ENCODE measurements at places on chromosomes 12 and 14.

GRCh38 chr14:55711175-55711811, 131.3 kb downstream of the KTN1 start:
- DNase-seq, result no peak

GRCh38 chr12:27198036-27198435, 46.0 kb upstream of the STK38L start:
- DNase-seq, result no peak

DNA sequence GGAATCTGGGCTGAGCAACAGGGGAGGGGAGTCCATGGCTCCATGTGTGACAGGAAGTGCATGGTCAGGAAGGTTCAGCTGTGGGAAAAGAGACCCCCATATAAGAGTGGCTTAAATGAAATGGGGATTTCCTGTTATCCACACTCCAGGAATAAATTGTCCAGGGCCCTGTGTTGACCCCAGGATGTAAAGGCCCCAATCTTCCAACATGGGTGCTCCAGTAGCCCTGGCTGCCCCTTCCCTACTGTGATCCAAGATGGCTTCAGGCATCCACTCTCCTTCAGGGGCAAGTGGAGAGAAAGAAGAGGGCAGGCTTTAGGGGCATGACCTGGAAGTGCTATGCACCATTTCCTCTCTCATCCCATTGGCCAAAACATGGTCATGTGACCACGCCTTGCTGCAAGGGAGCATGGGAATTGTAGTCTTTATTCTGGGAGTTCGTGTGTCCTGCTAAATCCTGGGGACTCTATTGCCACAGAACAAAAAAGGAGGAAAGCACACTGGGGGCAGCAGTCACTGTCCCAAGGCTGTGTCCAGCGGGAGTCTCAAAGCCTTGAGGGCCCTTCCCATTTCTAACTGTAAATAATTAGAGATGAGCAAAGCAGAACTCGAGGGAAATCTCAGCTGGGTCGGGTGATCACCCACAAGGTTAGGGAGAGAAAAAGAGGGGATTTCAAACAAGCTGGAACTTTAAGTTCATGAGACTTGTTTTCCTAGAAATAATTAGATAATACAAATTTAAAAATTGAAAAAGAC, 289.2 kb downstream of the ADGRD1 start:
- DNase-seq, result no peak

DNA sequence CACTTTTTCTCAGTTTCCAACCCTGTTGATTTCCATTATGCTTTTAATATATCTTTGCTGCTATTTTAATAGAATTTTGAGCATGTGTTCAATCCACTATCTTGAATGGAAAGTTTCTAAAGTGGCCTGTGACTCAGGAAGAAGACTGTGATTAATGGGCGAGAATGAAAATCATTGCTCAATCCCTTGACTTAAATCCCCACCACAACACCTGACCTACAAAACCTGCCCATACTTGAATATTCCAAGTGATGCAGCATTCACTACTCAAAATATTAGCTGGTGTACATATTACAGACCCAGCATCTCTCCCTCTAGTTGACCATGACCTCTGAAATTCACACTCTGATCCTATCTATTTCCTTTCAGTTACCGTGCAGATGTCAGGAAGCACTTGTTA, 1.3 kb upstream of the OAS3 start:
- no peak for DNase-seq

DNA sequence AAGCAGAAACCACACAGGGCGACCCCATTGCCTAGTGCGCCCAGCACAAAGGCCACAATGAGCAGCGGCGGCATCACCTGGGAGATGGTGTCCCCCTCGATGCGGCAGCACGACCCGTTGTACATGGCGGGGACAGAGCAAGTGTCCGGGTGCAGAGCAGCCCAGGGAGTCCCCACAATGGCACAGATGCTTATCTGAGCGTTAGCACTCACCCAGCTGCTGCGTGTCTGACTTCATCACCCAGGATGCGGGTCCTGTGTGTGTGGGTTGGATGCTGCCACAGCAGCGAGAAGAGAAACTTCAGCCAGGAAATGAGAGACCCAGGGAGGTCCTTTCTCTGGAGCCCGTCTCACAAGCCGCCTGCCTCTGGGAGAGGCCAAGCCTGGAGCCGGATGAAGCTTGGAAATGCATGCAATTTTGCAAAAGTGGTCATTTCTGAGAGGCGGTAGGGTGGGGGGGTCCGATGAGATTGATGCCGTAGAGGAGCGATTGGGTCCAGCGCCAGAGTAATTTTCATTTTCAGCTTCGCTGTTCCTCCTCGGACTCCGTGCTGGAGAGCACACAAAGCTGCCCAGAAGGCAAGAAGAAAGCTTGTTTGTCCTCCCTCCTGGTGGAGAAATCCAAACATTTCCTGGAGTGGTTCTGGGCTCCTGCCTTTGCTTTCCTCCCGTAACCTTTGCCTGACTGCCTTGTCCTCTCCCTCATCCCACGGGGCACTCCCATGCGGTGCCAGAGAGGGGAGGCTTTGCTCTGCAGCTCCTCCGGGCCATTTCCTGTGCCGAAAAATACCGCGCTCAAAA, at the start of gene HCAR1:
TSS of gene HCAR1 (minus strand) at position 630 of the 800 bp plus-strand sequence. CDS start at position 125, 505 bp downstream.
- peak; percentile 10 for DNase-seq

- DNase-seq, result no peak
These were observed 33.4 kb downstream of the ANO4 start for GRCh38 chr12:100827901-100828520.

GRCh38 chr14:31449971-31450610, 7.2 kb downstream of the DTD2 start:
- DNase-seq, result no peak

DNA sequence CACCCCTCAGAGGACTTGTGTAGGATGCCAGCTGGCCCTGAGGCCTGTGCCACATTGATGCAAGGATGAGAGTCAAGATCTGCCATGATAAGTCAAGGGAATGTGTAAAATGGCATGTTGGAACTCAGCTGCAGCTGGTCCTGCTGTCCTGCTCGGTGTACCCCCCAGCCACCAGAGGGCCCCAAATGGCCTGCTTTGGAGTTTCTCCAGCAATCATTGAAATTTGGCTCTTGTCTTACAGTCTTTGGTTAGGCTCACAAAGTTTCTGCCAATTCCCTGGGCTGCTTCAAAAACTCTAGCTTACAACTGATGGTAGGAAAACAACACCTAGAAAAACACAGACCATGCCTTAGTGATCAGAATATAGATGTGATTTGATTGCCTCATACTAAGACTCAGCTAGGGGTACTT, 76.8 kb downstream of the HSD17B6 start:
- DNase-seq, result no peak

DNA sequence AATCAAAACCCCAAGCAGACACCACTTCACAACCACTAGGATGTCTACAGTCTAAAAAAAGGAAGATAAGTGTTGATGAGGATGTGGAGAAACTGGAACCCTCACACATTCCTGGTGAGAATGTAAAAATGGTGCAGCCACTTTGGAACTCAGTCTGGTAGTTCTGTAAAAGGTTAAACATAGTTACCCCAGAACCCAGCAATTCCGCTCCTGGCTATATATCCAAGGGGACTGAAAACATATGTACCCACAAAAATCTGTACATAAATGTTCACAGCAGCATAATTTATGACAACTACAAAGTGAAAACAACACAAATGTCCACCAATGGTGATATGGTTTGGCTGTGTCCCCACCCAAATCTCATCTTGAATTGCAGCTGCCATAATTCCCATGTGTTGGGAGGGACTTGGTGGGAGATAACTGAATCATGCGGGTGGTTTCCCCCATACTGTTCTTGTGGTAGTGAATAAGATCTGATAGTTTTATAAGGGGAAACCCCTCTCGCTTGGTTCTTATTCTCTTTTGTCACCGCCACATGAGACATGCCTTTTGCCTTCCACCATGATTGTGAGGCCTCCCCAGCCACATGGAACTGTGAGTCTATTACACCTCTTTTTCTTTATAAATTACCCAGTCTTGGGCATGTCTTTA, 46.8 kb downstream of the PRKAB1 start:
- DNase-seq, result no peak

GRCh38 chr12:40502322-40502721, 189.9 kb upstream of the CNTN1 start:
- no peak for DNase-seq

GRCh38 chr14:94027566-94028449, 1.7 kb downstream of the OTUB2 start:
- DNase-seq, result no peak

DNA sequence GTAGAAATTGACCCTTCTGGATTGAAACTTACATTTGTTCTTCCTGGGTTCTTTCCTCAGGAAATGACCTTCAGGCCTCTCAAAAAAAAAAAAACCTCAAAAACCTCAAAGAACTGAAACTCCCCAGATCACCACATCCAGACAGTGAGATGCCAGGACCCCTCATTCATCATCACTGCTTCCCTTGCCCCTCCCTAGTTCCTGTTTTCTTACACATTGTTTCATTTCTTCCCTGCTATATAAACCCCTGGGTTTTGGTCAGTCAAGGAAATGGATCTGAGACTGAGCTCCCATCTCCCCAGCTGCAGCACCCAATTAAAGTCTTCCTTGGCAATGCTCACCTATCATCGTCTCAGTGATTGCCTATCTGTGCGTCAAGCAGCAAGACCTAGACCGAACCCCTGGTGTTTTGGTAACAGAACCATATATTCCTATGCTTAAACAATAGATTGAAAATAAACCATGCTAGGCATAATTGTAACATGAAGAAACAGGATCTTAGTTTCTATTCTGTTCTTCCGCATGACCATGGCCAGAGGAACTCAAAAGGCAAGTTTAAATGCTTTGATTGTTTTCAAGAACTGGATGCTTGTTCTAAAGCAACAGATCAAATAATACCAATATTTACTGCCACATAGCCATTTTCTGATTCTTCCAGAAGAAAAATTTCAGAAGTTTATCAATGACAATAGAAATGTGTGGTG, 108.0 kb upstream of the MAX start:
- DNase-seq, result no peak

GRCh38 chr12:53965281-53966084, 7.4 kb upstream of the HOXC11 start:
- no peak for DNase-seq

GRCh38 chr12:76883811-76884210, 5.0 kb upstream of the CSRP2 start:
- no peak for DNase-seq

- DNase-seq, result no peak
These were observed 51.2 kb upstream of the AEBP2 start for GRCh38 chr12:19388131-19388549.

DNA sequence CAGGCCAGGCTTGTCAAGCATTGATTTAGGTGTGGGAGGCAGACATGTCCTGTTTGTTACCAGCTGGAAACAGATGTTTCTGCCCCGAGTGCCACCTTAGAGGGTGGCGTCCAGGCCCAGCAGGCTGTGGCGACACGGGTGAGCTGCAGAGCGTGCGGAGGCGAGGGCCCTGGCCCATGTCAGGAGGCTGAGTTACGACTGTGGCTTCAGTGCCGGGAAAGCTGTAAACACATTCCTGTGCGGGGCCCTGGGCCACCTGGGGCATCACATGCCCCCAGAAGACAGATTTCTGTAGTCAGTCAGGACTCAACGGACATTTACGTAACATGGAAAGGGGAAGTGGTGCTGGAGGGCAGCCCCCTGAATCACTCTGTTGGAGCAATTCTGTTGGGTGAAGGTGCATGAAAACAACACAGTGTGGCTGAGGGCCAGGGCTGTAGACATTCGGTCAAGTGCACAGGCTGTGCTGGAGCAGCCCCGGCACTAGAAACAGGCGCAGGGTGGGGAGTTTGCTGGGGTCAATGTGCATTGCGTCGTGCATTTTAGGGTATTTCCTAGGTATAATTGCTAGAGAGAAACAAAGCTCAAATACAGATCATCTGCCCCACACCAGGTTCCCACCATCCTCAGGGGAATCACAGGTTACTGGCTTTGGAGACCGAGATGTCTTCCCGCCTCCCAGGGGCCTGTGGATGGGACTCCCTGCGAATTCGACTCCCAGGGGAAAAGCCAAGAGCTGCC, 291.8 kb downstream of the TMEM121 start:
- no peak for DNase-seq

GRCh38 chr14:63616015-63616414, 25.7 kb downstream of the WDR89 start:
- no peak for DNase-seq

- DNase-seq, result no peak
These were observed 107.0 kb downstream of the TSHR start for GRCh38 chr14:81062380-81062779.

DNA sequence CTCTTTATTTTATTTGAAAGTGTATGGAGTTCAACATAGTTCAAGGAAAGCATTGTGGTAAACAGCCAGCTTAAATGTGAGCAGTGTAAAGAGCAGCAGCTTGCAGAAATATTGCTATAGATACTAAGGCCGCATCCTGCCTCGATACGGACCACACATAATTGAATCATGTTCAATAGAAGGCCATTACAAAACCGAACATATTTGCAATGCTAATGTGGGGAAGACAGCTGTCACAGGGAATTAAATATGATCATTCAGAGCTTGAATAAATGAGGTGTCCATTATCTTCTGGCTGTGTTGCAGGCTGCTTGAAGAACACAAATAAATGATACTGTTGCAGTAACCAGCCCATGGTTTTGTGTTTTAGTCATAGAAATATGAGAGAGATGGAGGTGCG, 173.2 kb downstream of the BRMS1L start:
- DNase-seq, result no peak

DNA sequence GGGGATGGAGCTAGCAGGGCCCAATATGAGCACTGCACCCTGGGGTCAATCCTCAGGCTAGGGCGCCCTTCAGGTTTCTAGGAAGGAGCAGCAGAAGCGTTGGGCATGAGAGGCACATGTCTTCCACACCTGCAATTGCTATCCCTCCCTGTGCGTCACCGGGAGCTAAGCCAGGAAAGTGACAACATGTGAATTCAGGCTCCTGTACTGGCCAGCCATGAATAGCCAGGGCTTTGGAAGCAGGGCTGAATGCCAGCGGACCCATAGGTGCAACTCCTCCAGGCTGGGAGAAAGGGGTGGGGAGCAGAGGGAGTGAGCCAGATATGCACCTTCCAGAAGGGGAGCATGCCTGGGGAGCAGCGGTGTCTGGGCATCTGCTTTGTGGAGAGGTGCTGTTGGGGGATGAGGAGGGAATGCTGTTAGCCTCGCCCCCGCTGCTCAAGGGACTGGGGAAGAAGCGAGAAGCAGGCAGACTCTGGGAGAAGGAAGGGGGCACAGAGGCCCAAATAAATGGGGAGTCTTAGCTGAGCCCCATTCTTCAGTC, 6.1 kb downstream of the HOXC5 start:
- no peak for DNase-seq

DNA sequence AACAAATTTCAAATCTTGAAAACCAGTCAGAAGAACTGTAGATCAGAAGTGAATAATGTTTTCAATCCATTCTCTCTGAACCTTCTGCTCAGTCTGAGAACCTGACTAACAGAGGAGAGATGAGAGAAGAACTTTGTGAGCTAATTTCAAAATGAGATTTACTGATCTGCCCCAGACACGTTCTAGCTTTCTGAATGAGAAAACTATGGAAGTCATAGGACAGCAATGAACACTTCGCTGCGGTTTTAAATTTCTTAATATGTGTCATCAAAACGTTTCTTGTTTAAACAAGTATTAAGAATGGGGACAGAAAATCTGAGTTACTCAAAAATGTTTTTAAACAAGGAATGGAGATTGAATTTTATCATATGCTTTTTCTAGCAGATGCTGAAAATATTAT, 66.6 kb upstream of the FAR2 start:
- DNase-seq, result no peak

- no peak for DNase-seq
These were observed 185.6 kb downstream of the ZFP36L1 start for GRCh38 chr14:68607081-68607866.

Measured in stimulated activated CD8-positive, alpha-beta memory T cell treated with anti-CD3 and anti-CD28 coated beads, Interleukin-2, amount 100 ng/mL, for 48 hours (primary cell).